ENCODE measurements at places on chromosomes 3 and 15.

DNA sequence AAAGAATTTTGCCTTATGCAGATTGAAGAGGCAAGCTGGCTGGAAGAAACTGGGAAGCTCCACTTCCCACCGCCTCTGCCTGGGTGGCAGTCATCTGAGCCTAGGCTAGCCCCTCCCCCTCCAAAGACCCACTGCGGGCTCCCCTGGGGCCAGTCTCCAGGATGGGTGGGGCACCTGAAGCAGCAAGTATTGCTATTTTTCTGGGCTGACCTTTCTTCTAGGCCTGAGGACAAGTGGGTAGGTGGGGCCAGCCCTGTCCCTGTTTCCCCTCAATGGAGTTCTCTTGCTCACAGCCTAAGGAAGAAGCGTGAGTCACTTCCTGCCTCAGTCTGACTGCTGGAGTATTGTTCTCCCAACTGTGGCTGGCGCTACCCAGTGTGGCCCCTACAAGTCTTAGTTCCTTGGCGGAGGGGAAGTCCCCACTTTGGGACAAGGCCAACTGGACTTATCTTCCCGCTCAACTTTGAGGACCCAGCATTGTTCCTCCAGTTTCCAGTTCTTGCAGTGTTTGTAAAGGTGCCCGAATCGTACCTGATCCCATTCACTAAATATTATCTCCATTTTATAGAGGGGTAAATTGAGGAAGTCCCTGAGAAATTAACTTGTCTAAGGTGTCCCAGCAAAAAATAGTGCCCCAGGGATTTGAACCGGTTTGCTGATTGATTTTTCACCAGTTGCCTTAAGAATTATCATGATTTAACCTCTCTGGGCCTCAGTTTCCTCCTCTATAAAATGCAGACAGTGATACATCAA, 1.4 kb downstream of the FURIN start:
- no peak for DNase-seq

DNA sequence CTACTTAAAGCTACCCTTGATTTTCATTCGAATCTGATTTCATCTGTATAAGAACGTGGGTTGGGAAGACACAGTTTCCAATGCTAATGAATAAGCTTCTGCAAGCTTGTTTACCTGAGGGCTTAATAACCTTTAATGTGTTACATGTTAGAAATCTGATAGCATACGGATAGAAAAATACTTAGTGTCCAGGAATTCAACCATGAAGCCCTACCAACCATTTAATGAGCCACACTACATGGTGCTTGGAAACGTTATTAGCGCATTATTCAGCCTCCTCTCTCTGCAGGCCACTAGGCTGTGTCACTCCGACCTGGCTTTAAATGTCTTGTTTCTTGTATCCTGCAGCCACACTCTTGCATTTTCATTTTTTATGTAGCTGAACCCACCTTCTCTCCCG, 1.6 kb downstream of the FAM81A start:
- DNase-seq: no peak

GRCh38 chr15:95541301-95541700, 789.2 kb upstream of the NR2F2 start:
- no peak for DNase-seq

DNA sequence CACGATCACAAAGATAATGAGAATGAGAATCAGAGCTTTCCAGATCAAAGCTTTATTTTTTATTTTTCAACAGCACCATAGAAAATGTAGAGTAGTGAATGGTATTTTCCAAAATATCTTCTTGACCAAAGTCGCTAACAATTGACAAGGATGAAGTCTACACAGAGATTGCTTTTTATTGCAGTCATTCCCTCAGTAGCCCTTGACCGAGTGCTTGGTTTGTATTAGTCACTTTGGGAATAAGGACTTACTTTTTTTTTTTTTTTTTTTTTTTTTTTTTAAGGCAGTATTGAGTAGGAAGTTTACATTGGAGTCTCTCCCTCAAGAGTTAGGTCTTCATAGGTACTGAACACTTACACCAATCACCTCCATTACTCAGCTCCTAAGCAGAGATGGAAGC, 39.8 kb downstream of the THRB start:
- no peak for DNase-seq

- no peak for DNase-seq
Measured at GRCh38 chr15:84721371-84721770, 5.4 kb upstream of the SEC11A start.

DNA sequence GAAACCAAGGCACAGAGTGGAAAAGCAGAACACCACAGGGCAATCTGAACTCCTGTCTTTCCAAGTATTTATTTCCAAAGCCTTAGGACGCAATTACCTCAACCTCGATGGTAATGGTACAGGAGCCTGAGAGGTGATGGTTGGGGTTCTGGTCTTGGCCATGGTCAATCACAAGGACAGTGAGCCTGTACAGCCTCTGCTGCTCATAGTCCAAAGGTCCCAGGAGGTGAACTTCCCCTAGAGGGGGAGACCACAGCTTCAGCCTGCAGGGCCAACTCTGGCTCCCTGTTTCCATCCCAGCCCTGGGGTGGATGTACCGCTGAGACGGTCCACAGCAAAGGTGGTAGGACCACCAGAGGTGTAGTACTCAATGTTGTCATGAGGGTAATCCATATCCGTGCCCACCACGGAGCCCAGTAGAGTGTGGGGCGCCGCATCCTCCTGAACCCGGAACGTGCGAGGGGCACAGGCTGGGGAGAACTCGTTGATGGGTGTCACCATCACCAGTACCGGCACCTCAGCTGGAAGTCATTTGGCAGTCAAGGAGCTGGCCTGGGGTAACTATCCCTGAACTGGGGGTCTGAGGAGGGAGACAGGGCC, 6.1 kb downstream of the CDHR4 start:
- no peak for DNase-seq

- DNase-seq: no peak
Measured at GRCh38 chr15:81182756-81183438, 13.8 kb upstream of the IL16 start.

GRCh38 chr15:67300266-67301025, 45.9 kb downstream of the IQCH start:
- no peak for DNase-seq

DNA sequence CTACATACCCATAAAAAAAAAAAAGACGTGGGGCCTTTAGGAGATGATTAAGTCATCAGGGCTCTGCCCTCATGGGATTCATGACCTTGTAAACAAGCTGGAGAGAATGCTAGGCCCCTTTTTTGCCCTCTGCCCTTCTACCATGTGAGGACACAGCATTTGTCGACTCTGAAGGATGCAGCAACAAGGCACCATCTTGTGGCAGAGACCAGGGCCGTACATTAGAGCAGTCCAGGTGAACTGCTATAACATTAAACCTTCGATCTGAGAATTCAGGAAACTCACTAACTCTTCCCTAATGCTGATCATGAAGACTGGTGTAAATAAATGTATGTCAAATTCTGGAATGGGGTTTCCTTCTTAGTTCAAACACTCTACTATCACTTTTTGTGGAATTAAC, 30.7 kb upstream of the SIAH2 start:
- no peak for DNase-seq

DNA sequence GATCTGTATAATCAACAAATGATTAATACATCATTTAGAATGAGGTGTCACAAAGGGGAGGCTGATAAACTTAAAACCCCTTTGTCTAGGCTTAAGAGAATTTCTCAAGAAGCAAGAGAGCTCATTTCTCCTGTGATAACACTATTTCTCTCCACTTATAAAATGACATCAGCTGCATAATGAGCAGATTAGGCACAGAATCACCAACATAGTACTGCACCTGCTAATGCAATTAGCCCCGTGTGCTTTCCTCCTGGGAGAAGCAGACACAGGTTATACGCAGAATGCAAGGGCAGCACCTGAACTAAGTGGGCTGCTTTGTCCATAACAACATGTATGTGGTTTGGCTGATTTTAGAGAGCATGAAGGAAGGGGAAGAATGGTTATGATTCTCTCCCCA, 515.3 kb upstream of the CFAP20DC start:
- no peak for DNase-seq

- DNase-seq: no peak
Measured at GRCh38 chr3:66470956-66471686, 29.7 kb downstream of the LRIG1 start.

DNA sequence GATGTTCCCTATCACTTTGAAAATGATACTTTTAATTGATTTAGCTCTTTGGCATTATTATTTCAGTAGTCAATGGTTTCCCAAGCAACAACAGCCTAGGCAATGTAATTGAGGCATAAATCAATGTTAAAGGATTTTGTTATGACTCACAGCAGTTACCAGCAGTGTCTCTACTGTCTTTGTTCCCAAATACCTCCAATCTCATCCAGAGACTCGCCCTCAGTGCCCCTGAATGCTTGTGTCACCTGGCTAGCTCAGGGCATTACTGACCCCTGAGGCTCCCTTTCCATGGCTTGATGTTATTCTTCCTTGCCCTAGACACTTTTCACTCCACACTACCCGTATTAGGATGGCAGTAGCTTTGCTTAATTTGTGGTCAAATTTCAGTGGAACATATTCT, 227.2 kb downstream of the SQOR start:
- no peak for DNase-seq

GRCh38 chr3:194350726-194351071, 429 bp downstream of the CPN2 start:
- DNase-seq: no peak

DNA sequence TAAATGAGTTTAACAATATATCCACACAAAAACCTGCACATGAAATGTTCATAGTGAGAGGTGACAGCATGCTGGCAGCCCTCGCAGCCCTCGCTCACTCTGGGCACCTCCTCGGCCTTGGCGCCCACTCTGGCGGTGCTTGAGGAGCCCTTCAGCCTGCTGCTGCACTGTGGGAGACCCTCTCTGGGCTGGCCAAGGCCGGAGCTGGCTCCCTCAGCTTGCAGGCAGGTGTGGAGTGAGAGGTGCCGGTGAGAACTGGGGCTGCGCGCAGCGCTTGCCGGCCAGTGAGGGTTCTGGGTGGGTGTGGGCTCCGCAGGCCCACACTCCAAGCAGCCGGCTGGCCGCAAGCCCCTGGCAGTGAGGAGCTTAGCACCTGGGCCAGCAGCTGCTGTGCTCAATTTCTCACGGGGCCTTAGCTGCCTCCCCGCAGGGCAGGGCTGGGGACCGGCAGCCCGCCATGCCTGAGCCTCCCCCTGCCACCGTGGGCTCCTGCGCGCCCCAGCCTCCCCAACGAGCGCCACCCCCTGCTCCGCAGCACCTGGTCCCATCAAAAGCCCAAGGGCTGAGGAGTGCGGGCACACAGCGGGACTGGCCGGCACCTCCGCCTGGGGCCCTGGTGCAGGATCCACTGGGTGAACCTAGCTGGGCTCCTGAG, 3.4 kb downstream of the CCDC13 start:
- no peak for DNase-seq

- DNase-seq: no peak
Measured at GRCh38 chr3:78926523-78926922, 841.3 kb downstream of the ROBO1 start.

- DNase-seq: no peak
Measured at GRCh38 chr15:35104526-35105147, 19.5 kb upstream of the NANOGP8 start.

- no peak for DNase-seq
Measured at GRCh38 chr15:50065279-50065678, 53.8 kb downstream of the ATP8B4 start.

DNA sequence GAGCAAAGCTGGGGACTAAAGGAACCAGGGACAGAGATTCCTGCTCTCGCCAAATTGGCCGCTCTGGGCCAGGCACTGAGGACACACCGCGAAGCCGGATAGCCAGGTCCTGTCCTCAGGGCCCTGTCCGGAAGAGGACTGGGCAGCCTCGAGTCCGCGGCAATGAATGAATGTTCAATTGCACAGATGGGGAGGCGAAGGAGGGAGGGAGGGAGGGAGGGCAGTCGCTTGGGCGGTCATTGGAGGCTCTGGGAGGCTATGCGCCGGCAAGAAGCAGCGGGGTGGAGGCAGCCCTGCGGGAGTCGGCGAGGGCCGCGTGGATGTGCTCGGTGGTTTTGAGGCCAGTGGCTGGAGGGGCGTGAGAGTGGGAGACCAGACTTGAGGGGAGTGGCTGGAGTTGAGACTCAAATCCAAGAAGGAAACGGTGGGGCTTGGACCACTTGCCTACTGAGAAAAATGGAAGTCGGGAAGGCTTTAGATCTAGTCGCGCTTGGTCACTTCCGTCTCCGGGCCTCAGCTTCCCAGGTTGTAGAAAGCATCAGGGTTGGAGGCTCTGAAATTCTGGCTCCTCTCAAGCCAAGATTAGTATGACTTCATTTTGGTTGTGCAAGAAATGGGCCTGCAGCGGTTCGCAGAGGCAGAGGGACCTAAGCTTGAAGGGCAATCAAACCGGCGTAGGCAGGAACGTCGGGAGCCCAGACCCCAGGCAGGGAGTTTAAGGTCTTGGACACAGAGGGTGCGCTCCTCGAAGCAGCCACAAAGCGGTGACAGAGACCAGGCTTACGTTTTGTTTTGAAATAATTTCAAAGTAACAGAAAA, 21.1 kb upstream of the PLXND1 start:
- peak; percentile 58 for DNase-seq

GRCh38 chr3:111737047-111737705, 121.9 kb upstream of the PHLDB2 start:
- no peak for DNase-seq
